ENCODE measurements at places on chromosomes 5 and 9.

DNA sequence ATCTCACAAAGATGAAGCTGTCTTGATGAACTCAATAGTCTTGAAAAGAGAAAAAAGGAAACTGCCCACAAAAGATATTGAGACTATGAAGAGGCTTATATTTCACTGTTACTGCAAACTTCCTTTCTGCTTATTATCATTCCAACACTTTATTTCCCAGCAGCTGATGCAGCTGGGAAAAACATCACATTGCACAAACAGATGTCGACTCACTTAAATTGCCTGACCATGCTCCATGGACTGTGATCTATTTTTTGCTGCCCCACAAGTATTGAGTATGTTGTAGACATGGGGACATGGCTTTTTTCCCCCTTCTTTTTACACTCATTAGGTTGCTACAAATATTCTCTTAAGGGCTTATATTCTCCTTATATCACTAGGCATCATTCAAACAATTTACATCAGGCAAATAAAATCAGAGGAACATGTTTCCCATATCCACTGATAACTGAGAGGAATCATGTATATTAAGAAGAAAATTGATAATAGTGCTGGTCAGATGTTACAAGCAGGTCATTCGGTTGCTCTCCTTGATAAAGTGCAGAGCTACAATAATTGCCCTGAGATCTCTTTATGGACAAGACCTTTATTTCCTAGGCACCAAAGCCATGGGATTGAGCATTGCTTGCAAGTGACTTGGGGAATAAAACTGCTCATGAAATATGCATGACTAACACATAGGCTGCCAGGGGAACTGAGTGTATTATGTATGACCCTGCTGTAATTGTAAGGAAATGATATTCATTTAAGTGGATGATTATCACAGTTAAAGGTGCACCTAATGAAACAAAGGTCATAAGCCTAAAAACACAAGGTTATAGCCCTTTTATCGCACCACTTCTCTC is 509.9 kb downstream of the ZNF608 start:
- no peak for DNase-seq

GRCh38 chr9:4985386-4986266 is 554 bp downstream of the JAK2 start:
- DNase-seq: peak; percentile 55

DNA sequence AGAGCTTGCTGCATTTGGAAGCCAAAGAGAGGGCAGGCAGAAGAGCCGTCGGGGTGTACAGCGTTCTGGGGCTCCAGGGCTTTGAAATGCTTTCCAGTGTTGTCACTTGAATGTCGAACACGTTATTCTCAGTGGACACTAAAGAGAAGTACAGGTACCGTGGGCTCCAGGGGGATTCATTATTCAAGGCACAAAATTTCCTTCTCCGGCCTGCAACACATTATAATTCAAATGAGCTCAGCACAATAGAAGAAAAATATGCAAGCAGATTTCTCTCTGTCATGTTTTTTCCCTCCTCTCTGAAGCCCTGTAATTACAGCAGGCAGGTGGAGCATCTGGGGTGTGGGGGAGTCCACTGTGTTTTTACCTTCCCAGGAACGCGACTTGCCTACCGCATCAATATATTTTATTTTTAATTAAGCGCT is 293.1 kb downstream of the ZSWIM6 start:
- DNase-seq: no peak

GRCh38 chr5:21574961-21575360 is 1278.2 kb downstream of the CDH12 start:
- DNase-seq: no peak

DNA sequence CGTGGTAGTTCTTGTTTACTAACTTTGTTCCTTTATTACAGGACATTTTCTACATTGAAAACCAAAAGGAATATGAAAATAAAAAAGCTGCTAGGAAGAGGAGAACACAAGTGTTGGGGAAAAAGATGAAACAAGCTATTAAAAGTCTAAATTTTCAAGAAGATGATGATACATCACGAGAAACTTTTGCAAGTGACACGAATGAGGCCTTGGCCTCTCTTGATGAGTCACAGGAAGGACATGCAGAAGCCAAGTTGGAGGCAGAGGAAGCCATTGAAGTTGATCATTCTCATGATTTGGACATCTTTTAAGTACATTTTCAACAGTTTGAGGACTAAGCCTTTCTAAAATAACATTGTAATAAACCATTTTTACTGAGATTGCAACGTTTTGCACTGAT is 23.8 kb downstream of the PHAX start:
- DNase-seq: peak; percentile 79

GRCh38 chr9:22143799-22144625 is 134.9 kb upstream of the CDKN2B start:
- no peak for DNase-seq

- DNase-seq: peak; percentile 58
These were observed 750 bp downstream of the TRIM36 start for GRCh38 chr5:115168829-115169486.

DNA sequence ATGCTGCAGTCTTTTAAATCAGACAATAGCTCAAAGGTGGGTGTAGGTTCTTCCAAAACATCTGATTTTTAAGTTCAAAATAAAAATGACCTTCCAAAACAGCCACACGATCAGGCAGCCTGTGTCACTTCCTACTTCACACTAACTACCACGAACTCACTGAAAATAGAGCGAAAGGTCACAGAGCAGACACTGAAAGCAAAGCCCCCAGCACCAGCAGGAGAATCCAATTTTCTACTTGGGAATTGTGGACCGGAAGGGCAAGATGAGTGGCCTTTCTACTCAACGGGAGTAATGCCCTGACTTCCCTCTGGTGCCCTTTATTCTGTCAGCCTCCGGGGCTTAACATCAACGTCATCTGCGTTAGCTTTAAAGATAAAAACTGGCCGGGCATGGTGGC is 107.8 kb upstream of the FAM120A start:
- no peak for DNase-seq

DNA sequence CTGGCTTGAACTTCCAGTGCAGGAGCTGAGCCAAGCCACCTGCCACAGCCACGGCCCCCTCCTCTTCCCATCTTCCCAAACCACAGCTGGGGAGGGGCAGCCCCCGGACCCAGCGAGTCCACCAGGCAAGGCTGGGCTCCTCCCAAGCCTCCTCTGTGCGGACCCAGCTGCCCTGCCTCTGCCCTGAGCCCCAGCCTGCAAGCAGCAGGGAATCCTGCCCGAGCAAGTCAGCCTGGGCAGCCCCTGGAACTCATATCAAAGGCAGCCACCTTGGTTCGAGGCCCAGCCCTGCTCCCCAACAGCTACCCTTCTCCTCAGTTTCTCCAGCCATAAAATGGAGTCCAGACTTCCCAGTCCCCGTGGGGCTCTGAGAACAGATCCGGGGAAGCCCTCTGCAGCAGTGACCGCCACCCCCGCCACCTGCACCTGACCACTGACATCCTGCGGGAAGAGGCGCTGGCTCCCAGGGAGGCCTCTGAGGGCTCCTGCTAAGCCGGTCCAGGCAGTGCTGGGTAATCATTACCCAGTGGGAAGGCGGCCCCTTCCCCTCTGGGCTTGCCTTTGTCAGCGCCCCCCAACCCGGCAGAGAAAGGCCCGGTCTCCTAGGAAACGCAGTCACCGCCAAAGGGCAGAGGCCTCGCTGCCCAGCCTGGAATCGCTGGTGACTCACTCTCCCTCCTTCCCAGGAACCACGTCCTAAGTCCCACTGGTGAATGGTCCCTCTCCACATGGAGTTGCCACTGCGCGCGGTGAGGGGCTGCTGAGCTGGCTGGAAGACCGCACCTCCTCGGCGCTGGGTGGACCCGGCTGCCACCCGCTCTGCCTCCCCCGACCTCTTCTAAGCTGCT is 1.5 kb downstream of the VAV2 start:
- DNase-seq: peak; percentile 94

- no peak for DNase-seq
These were observed 325.4 kb downstream of the PIK3R1 start for GRCh38 chr5:68540798-68541590.

- DNase-seq: no peak
These were observed 26.0 kb downstream of the NSG2 start for GRCh38 chr5:174071484-174071883.

GRCh38 chr5:42586625-42587024 is 163.4 kb downstream of the GHR start:
- DNase-seq: no peak

- no peak for DNase-seq
These were observed 290.9 kb upstream of the RGMB start for GRCh38 chr5:98482321-98483300.

GRCh38 chr9:13718539-13718938 is 439.0 kb upstream of the MPDZ start:
- DNase-seq: no peak

- no peak for DNase-seq
These were observed 8.8 kb upstream of the HSDL2 start for GRCh38 chr9:112371060-112371459.

DNA sequence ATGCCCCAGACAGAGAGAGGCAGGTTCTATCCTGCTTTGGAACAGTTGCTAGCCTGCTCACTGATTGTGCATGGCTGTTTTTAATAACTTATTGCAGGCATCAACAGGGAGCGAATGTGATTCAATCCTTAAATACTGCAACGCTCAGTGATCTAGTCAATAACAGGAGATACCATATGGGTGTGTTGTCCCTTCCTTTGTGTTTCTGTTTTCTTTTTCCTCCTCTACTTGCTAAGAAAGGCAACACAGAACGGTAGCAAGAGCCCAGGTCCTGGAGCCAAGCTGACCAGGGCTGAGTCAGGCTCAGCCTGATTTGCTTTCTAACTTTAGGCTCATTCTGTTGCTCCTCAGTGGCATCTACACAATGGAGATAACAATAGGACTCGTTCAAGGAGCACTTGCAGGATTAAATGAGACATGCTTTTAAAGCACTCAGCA is 98.6 kb upstream of the EQTN start:
- no peak for DNase-seq

- DNase-seq: no peak
These were observed 4.2 kb upstream of the PSMD5 start for GRCh38 chr9:120846906-120847305.

DNA sequence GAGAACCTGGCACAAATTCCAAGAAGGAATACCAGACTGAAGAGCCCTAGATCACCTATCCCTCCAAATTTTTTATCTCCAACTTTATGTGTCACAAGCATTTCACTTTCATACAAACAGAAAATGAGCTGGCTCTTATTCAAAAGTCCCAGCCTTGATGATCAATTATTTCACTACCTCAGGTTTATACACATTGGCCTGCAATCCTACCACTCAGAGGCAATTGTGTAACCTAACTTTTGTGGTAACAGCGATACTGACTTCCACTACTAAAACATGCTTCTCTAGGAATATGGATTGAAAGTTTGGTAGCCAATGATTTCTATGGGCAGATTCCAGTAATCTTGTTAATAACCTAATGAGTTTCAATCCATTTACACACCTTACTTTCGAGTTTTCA is 10.5 kb downstream of the RNF38 start:
- DNase-seq: no peak

GRCh38 chr5:95861221-95861863 is 38.8 kb upstream of the GLRX start:
- DNase-seq: no peak

GRCh38 chr5:175706499-175706898 is 48.6 kb downstream of the HRH2 start:
- no peak for DNase-seq

GRCh38 chr5:74935752-74936091 is 69.5 kb upstream of the FAM169A start:
- DNase-seq: no peak
